ENCODE measurements at places on chromosomes 2 and 18.

DNA sequence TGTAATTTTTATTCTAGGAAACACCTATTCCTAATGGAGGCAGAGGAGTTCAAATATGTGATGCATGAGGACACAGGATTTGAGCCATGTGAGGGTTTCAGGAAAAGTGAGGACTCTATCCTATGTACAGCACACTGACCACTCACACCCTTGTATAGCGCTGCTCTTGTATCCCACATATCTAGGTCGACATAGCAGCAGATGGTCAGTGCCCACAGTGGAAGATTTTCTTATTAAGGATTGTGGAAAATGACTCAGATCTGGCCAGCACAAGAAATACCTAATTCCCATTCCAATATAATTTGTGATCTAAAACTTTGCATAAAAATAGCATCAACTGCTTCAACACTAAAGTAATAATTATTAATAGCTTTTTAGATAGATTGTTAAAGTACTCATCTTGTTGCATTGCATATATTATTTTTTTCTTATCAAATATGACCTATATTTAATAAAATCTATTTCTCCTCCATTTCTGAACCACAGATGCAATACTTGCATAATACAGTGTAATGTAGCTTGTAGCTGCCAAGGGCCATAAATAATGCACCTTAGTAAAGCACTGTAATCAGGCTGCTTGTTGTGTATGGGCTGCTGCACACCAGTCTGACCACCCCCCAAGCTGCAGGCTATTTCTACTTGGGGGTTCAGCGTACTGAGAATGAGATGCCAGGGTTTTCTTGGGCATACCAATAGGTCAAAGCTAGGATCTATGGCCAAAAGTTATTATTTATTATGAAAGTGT lies 442.2 kb upstream of the CWC22 start:
- DNase-seq: no peak

DNA sequence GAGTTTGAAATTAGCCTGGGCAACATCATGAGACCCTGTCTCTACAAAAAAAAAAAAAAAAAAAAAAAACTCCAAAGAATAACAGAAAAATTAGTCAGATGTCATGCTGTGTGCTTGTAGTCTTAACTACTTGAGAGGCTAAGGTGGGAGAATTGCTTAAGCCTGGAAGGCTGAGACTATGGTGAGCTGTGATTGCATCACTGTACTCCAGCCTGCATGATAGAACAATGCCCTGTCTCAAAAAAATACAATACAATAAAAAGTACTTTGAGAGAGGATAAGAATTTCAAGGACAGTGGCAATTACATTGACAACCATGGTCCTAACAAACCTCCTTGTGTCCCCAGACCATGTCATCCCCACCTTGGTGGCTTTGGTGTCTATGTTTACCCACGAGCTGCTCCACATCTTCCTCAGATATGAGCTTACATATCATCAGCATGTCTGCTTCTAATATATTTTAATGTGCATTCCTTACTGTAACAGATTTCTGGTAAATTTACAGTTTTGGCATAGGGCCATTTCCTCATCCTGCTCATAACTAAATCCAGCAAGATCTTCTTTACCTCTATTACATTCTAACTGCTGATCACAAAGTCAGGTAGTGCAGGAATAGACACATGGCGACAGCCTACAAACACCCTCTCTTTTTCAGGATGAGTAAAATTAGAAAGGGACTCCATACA lies 437.7 kb upstream of the HNRNPA3 start:
- no peak for DNase-seq

GRCh38 chr18:79647307-79647706 lies 32.3 kb upstream of the CTDP1 start:
- DNase-seq: no peak

DNA sequence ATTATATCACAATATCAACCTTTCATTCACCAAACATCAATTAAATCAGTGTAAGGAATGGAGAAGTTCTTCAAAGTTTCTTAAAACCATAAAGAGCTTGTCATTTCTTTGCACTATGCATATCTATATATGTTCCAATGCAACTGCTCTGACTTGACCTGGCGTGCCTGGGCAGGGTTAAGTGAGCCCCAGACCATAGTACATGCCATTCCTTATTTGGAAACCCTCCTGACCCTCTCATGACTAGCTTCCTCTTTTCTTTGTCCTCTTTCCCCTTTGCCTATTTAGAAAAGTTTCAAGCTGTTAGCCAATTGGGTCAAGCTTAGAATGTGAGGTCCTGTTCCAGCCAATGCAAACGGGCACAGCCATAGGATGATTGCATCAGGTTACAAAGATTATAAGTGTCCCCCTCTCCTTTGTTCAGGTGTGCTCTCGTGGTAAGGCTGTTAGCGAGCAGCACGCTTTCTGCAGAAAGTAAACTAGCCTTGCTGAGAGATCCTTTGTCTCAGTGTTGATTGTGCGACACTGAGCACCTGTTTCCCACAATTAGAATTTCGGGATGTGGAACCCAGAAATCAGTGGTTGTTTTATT lies 78.2 kb upstream of the UXS1 start:
- no peak for DNase-seq

DNA sequence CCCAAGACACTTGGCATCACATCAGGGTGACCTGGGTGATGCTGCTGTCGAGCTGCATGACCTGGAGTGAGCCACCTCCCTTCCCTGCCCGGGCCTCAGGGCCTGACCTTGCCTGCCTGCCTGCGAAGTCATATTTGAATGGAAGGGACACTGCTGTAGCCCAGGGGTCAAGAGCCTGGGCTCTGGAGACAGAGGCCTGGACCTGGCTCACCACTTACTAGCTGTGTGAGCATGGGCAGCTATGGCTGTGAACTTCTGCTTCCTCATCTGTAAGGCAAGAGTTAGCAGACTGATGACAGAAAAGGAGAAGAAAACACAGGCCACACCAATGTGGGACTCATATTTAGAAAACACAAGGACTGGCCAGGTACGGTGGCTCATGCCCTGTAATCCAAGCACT lies 118.7 kb downstream of the ZFP36L2 start:
- no peak for DNase-seq

DNA sequence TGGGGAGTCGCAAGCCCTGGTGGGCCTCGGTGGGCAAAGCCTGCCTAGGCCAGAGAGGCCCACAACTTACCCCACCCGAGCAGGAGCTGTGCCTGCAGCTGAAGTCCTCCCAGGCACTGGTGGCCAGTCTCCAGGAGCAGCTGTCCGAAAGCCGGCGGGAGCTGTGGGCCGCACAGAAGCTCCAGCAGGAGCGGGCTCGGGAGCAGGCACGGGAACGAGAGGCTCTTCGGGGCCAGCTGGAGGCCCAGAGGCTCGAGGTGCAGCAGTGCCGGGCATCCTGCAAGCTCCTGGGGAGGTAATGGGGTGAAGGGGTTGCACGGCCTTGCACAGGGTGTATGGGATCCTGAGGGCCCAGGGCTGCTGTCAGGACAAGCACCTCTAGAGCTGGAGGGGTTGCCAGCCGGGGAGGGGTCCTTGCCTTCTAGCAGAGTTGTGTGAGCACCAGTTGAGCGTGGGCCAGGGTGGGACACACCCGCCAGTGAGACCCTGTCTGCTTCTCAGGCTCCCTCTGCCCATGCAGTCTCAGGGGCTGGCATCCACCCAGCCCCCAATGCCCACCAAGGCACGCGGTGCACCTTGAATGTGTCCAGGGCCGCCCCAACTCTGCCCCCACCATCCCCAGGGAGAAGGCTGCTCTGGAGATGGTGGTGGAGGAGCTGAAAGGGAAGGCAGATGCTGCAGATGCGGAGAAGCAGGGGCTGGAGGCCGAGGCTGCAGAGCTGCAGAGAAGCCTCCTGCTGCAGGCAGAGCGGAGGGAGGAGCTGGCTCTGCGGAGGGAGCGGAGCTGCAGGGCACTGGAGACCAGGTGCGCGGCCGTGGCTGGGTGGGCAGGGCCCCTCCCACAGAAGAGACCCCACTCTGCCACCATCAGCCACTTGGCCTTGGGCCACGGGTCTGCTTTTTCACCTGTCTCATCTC lies 27.2 kb downstream of the CROCC2 start:
- DNase-seq: peak; percentile 4

- DNase-seq: no peak
These were observed 12.0 kb upstream of the TFPI start for GRCh38 chr2:187566266-187566665.

GRCh38 chr2:46535360-46535759 lies 56.0 kb downstream of the TMEM247 start:
- DNase-seq: no peak

DNA sequence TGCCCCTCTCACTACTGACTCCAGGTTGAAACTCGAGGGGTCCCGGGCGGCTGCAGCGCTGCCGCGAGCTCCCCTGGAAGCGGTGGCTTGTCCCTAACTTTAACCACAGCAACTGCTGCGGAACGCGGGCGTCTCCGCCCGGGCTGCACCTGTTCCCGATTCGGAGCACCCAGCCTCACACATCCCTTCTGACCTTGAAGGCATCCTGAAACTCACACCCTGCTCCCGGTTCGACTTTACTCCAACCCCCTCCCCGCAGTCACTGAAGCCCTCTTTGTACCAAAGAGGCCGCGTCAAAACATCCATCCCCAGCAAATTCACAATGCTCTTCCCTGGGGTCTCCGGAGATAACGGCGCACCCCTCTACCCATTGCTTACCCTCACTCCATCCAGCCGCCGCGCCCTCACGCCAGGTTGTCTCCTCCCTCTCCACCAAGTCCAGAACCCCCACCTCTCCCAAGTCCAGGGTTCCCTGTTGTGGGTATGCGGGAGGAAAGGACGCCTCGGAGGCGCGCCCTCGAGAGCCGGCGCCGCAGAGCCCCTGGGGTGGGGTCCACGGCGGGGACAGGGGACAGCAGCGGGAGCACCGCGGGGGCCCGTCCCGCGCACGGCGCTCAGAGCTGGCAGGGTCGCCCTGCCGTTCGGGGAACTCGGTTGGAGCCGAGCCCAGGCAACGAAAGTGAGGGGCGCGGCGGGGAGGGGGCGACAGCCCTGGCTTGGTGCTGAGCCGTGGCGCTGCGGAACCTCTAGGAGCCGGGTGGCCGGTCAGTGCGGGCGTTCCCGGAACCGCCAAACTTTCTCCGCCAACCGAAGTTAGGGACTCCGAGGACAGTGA lies 934 bp downstream of the MYO5B start:
- DNase-seq: peak; percentile 52

DNA sequence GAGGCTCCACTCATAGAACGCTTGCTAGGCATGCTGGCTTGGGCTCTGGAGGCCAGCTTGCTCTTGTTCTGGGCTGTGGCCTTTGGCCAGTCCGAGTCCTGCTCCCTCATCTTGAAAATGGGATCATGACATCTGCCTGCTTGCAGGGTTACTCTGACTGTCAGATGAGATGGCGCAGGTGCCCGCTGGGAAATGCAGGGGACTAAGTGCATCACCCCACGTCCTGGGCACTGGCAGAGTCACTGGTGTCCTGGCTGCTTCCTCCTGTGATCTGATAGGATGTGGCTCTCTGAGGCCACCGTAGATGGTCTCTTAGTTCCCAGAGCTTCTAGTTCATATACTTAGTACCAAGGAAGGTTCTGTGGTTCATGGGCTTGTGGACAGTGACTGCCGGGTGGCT lies 18.5 kb downstream of the LDLRAD4 start:
- DNase-seq: no peak

GRCh38 chr2:96249654-96250053 lies 16.1 kb downstream of the TMEM127 start:
- DNase-seq: no peak

GRCh38 chr2:157497638-157498314 lies 53.9 kb upstream of the CYTIP start:
- DNase-seq: no peak

- no peak for DNase-seq
These were observed 136.7 kb upstream of the CXCR4 start for GRCh38 chr2:136254681-136255080.

All from stomach (tissue), 19 donors.